ENCODE measurements at places on chromosomes 2 and 18.
A peak's percentile ranks its signal among the peaks of the same experiment; 100 is the strongest.

DNA sequence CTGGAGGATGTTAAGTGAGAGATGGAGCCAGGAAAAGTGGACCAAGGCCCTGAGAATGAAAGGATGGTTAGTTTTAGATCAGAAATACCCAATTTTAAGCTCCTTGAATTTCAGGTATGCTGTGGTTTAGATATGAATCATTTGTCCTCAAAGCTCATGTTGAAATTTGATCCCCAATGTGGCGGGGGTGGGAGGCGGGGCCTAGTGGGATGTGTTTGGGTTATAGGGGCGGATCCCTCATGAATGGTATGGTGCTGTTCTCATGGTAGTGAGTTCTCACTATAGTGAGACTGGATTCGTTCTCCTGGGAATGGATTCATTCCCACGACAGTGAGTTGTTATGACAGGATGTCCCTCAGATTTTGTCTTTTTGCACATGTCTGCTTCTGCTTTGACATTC is 11.4 kb downstream of the MYO5B start:
- DNase-seq: no peak

DNA sequence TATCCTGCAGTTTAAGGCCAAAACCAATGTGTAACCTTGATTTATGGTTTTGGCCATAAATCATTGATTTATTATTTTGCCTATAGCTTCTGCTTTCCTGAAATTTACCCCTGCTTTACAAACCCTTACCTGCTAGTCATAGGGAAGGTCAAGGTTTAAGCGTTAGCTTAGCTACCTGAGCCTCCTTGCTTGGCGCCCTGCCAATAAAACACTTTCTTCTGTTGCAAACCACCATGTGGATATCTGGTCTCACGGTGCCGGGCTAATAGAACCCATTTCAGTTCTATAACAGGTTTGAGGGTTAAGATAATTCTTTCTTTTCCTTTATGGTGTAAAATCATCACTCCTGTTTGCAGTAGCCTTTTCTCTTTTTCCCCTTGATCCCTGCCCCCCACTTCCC is 72.2 kb downstream of the PDK1 start:
- DNase-seq: no peak

DNA sequence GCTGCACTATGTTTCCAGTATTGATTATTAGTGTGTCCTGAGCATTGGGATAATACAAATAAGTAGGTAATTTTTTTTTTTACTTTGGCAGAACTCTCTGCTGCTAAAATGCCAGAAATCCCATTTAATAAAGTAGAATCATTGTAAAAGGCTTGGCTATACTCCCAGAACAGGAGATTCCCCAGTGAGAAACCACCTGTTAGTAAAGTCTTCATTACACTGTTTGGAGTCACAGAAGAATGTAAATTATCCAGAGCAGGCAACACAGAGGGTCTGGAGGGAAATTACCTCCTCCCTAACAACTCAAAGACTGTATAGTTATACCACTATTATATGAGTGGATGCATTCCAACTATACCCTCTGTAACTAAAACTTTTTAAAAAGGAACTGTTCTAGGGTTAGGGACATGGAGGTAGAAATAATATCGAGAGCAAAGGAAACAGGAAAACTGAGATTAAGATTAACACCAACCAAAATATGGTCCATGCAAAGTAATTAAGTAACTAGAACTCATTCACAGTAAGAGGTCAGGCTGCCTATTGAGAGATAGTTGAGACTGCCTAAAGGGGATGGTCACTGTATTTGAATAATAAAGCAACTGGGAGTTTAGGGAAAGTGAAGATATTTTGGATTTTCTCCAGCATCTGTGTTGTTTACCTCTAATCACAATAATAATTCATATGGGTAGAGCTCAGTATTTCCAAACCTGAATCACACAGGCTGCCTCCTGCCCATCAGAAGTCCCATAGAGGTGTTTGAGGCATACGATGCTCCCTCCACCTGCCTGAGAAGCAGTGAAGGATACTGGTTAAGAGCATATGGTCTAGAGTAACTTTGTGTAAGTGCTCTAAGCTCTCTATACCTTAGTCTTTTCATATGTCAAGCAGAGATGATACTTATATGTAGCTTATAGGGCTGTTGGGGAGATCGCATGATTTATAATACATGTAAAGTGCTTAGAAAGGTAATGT is 34.4 kb downstream of the MAP2 start:
- no peak for DNase-seq

DNA sequence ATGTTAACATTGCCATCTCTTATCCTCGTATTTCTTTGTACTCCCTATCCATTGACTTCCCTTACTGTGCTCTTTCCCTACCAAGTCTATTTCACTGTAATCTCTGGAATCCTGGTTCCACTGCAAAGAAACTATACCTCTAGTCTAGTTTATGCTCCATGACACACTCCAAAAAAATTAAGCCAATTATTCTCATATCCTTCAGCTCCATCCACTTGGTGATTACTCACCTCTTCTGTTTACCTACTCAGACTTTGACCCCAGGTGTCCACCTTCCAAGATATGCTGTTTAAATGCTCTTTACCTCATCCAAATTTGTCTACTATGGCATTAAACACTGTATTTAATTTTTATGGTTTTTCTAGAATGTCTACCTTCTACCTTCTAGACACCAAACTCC is 137.9 kb downstream of the ATAD2B start:
- no peak for DNase-seq

DNA sequence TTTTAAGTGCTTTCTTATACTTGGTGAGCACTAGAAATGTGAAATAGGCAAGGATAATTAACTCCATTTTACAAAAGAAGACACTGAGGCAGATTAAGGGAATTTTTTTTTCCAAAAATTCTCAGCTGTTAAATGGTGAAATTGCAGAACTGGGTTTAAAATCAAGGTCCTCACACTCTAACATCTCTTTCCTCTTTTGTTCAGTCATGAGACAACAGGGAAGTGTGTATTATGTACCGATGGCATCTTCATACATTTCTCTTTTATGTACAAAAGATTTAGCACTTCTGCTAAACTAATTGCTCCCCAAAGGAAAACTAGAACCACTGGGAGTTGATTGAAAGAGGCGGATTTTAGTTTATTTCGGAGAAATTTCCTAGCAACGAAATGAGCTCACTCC is 203.0 kb downstream of the SETBP1 start:
- DNase-seq: no peak

- peak; percentile 45 for DNase-seq
These were observed 3.1 kb upstream of the HES6 start for GRCh38 chr2:238242731-238243495.

DNA sequence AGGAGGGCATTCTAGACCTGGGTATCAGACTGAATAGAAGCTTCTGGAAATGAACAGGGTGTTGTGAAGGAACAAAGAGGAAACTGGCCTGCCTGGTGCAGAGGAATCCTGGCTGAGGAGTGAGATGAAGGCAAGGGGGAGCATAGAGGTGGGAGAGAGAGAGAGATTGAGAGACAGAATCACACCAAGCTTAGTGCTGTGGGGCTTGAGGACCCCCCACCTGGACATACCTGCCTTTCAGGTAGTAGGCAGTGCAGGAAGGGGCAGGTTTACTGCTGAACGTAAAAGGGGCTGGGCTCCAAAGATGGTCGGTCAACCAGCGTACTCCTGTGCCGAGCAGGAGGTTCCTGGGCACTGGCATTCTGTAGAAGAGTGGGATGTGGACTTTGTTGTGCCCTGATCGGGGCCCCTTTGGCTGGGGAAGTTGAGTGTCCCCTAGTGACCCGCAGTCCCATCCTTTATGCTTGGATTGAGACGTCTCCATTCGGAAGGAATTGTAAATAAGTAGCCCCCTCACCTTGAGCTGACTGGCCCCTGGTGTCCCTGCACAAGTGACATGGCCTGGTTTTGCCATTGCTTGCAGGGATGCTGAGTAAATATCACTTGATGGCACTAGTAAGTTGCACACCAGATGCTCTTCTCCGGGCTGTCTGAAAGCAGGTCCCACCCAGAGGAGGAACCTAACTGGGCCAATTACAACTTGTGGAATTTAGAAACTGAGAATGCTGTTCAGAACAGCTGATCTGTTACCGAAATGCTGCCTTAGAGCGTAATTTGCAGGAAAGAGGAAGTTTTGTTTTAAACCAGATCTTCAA is 1.4 kb downstream of the UBE2F start:
- DNase-seq: no peak

All from NCI-H526 treated with DMSO at 0.1 percent for 48 hours (cell line).